ENCODE measurements at places on chromosomes 16 and 17.

GRCh38 chr17:66636111-66636510 lies 198.8 kb upstream of the CACNG5 start:
- peak; percentile 30 for DNase-seq

GRCh38 chr16:73058616-73059409 lies 10.9 kb upstream of the ZFHX3 start:
- DNase-seq = no peak

GRCh38 chr17:70414300-70414699 lies 245.0 kb downstream of the KCNJ2 start:
- no peak for DNase-seq

- no peak for DNase-seq
Measured at GRCh38 chr17:67239597-67239996, 5.4 kb downstream of the HELZ start.

DNA sequence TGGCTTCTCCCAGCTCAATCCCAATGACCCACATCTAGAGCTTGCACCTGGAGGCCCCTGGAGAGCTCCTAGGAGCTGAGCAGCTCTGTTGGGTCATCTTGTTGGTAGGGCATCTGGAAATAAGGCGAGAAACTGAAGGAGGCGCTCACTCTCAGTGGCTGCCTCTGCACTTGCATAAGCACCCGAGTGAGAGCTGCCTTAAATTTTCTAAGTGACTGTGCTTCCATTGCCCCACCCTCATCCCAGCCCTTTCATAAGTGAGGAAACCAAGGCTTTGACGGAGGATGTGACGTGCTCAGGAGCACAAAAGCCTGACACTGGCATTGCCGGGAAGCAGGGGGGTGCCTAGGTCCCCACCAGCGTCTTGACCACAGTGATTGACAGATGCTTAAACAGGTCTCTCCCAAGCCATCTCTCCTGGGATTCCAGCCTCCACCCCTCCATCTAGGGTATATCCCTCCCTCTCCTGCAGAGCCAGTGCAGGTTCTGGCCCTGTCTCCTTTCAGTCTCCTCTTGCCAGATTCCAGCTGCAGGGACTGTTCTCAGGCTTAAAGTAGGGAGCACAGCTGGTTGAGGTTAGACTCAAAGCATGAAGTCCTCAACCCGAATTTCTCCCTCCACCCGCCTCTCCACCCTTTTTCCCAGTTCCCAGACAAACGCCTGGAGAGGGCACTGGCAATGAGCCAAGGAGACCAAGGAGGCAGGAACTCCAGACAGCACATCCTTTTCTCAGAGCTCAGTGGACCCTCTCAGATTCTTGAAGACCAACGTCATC lies 113.7 kb downstream of the IRX5 start:
- DNase-seq = no peak

DNA sequence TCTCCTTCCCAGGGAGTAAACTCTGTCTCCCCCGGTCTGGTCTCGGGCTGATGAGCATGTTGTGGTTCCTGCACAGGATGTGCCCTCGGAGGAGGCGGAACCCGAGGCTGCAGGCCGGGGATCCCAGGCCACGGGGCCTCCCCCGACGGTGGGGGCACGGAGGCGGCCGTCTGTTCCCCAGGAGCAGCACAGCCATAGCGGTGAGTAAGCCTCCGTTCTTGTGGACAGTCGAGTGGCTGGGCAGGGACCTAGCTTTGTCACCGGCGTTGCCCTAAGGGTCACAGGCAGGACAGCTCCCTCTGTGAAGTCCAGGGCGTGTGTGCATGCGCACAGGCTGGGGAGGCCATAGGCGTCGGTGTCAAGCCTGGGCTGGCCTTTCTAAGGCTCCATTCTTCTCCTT lies 3.5 kb downstream of the ZNF213 start:
- no peak for DNase-seq

DNA sequence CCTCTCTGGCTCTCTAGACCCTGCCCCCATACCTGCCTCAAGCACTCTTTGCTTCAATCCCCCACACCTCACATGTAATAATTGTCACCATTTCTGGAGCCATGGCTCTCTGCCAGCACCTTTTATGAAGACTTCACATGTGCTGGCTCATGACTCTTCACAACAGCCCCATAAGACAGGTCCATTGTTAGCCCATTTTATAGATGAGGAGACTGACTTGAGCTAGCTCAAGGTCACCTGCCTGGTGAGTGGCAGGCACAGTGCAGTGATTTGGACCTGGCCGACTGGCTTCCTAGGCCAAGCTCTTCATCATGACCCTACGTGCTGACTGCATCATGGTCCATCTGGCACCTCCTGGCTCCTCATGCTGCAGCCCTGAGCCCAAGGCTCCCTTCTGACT lies 25.0 kb downstream of the FAM20A start:
- DNase-seq = no peak

- DNase-seq = no peak
Measured at GRCh38 chr17:36900160-36900512, 37.1 kb upstream of the LHX1 start.

GRCh38 chr17:73261952-73262675 lies 434 bp upstream of the CPSF4L start:
- DNase-seq = no peak

- no peak for DNase-seq
Measured at GRCh38 chr16:15950161-15950854, 892 bp downstream of the ABCC1 start.

GRCh38 chr17:14575471-14575953 lies 274.6 kb downstream of the HS3ST3B1 start:
- no peak for DNase-seq

GRCh38 chr17:72763981-72764380 lies 328.5 kb downstream of the SLC39A11 start:
- no peak for DNase-seq

GRCh38 chr17:76145231-76146052 lies 4.4 kb upstream of the FOXJ1 start:
- no peak for DNase-seq

DNA sequence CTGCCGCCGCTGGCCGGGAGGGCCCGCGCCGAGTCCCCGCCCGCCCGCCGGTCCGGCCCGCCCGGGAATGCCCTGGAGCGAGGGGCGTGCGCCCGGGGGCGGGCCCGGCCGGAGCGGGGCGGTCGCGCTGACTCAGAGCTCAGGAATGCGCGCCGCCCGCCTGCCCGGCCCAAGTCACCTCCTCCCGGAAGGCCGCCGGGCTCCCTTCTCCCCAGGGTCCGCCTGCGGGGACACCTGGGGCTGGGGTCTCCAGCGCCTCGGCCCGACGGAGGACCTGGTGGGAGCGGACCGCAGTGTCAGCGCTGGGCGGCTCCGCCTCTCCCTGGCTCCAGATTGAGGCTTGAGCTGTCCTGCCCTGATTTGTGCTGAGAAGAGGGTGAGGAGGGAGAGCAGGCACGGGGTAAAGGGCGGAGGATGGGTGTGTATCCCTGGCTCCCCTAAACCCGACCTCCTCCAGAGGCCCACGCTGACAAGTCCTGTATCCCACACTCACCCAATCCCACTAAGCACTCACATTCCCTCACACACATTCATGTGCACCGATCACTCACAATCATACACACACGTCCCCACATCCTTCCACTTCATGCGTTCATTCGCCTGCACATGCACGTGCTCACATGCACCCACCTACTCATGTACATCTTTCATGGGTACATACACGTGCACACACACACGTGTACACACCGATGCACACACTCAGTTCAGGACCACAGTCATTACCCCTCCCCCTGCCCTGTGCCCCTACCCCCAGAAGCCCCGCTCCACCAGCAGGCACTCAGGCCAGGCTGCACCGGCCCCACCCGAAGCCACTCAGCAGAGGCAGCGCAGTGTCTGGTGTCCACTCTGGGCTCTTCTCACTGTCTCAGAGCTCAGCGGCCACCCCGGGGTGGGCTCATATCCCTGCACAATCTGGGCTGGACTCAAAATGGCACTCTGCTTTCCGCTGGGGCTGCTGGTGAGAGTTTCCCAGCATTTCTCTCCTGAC lies at the start of gene RHBDF1:
TSS of gene RHBDF1 (minus strand) at position 71 of the 988 bp plus-strand sequence. CDS start 7,616 bp downstream, outside the sequence.
- DNase-seq = peak; percentile 91

- no peak for DNase-seq
Measured at GRCh38 chr17:59356543-59357218, 25.2 kb downstream of the YPEL2 start.

DNA sequence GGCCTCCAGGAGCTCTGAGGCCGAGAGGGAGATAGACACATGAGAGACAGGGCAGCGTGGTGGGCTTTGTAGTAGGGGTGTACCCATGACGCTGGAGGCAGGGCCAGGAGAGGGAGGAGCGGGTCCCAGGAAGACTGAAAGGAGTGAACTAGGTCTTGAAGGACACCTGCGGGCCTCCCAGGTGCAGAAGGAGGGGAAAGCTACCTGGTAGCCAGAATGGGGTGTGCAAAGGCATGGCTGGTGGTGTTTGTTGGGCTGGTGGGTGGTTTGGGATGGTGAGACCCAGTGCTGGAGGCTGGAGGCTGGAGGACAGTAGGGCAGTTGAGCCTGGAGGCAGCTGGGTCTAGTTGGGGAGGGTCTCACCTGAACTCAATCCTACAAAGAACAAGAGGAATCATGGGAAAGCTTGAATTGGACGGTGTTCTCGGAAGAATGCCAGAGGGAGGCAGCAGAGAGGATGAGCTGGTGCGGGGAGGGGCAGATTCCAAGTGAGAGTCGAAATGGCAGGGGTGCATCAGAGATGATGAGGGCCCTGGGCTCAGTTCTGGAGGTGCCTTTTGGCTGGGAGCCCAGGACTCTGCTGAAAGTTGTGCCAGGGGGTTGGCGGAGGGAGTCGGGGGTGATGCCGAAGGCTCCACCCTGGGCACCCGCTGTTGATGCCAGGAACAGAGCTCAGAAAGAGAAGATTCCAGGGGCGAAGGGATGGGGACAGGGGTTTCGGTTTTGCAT lies 21.2 kb downstream of the C1QTNF1 start:
- no peak for DNase-seq

GRCh38 chr17:45907750-45908395 lies 13.5 kb downstream of the MAPT start:
- DNase-seq = no peak

- DNase-seq = no peak
Measured at GRCh38 chr16:19073344-19073743, 5.9 kb downstream of the COQ7 start.

GRCh38 chr17:35345926-35346771 lies 27.3 kb downstream of the SLFN11 start:
- DNase-seq = peak; percentile 33

GRCh38 chr16:50473356-50473945 lies 74.7 kb upstream of the NKD1 start:
- DNase-seq = peak; percentile 52

DNA sequence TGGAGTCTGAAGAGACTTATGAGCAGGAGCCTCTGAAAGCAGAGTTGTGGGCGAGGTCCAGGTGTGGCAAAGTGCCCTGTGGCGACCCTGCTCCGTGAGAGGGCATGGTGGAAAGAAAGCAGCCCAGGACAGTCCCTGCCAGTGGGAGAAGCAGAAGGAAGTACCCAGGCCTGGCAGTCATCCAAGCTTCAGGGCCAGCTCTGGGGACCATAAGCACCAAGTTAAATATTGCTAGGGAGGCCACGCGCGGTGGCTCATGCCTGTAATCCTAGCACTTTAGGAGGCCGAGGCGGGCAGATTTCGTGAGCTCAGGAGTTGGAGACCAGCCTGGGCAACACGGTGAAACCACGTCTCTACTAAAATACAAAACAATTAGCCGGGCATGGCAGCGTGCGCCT lies 4.9 kb upstream of the ASGR1 start:
- DNase-seq = no peak

DNA sequence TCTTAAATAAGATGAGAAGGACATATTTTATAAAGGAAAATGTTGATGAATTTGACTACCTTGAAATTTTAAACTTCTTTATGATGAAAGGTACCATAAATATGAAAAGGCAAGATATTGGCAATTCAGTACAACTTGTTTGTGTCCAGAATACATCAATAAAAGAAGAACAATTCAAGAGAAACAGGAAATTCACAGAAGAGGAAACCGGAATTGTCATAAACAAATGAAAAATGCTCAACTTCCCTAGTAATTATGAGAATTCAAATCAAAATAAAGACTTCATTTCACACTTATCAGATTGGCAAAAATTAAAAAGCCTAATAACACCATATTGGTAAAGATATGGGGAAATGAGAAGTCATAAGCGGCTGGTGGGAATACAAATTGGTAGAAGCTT lies 54.3 kb downstream of the WSB1 start:
- DNase-seq = no peak

- peak; percentile 39 for DNase-seq
Measured at GRCh38 chr17:45740553-45741330, 43.4 kb upstream of the CRHR1 start.

- DNase-seq = no peak
Measured at GRCh38 chr17:6793748-6794493, 17.9 kb downstream of the FBXO39 start.

DNA sequence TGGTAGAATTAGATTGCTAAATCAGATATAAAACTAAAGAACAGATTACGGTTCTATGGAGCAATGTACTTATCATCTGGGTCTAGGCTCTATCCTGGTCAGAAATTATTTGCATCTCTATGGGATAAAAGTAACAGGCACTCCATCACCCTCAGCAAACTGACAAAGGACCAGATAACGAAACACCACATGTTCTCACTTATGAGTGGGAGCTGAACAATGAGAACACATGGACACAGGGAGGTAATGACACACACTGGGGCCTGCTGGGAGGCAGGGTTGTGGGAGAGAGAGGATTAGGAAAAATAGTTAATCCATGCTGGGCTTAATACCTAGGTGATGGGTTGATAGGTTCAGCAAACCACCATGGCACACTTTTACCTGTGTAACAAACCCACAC lies 61.9 kb downstream of the MPHOSPH6 start:
- no peak for DNase-seq

GRCh38 chr17:80701730-80702129 lies 157.1 kb downstream of the RPTOR start:
- no peak for DNase-seq

DNA sequence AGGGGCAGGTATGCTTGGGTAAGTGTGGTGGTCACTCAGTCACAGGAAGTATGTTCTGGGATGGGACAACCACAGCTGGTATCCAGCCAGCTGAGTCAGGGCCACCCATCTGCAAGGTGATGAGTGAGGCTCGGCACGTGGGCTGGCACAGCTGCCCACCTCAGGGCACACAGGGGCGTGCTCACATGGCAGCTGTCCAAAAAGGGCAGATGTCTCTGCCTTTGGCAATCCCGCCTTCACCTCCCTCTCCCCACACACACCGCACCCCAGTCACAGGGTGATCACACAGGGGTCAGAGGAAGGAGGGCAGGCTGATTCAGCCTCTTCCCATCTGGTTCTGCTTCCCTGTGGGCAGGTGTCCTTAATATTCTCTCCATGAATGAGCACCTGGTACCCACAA lies 85.9 kb upstream of the TOB1 start:
- peak; percentile 86 for DNase-seq

GRCh38 chr17:9645851-9646545 lies 681 bp downstream of the USP43 start:
- peak; percentile 48 for DNase-seq
